ENCODE measurements at places on chromosomes 2 and 18.

DNA sequence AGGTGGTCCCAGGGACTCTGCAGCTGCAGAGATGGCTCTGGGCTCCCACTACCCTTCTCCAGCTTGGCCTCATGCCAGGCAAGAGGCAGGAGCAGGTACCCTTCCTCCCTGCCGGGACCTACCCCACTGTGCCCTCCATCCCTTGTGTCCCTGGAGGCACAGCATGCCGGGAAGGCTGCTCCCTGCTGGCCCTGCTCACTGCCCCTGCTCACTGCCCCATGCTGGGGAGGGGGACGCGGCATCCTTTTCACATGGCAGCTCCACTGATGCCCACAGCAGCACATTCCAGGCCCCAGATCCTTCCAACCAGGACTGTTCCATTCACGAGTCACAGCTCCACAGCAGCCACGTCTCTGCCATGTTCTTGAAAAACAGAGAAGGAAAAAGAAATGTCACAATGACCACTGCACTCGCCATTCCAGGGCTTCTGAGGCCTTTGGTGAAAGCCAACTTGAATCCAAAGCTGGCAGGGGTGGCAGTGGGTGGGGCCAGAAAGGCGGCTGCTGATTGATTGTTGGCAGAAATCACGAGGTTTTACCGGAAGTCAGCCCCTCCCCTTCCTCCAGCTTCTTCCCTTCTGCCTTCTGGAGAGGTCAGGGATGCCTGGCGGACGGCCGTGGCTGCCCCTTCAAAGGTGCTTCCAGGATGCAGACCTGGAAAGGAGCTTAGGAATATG, 268.0 kb downstream of the CYP26B1 start:
- no peak for DNase-seq

GRCh38 chr2:150644298-150645067, 157.0 kb upstream of the RND3 start:
- DNase-seq, result peak; percentile 18

DNA sequence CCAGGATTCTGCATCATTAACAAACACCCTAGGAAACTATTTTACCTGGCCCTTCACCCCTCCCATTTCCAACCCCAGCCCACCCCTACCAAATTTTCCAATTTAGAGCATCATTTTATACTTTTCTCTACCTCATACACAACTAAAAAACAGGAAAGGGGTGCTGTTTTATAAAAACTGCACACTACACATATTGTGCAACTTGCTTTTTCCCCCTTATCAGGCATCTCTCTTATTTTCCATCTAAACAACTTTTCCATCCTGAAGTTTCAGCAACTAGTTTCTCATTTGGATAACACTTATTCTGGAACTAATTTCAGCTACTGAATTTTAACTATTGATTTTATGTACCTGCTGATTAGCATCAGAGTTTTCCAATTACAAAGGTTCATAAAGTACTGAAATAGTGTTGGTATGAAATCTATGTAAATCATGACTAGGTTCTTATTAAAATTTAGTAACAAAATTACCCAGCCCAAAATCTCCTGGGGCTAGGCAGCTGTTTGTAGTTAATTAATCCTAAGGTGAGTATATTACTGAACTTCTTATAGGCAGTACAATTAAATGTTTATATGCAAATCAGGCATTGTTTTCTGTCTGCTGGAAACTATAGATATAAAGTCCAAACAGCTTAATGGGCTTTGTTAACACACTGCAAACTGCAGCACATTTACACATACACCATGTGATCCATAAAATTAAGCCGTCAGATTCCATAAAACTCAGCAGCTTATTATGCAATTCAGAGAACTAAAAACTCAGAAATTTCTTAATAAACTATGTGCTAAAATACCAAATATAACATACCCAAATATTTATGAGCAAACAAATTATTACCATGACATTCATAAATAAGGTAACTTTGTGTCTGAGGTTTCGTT, 7.9 kb downstream of the SF3B1 start:
- no peak for DNase-seq

GRCh38 chr2:240200230-240201051, 60.0 kb upstream of the OTOS start:
- DNase-seq, result no peak

- DNase-seq, result no peak
Observed at GRCh38 chr18:8450013-8450412, 159.2 kb upstream of the RAB12 start.

GRCh38 chr2:110940376-110940910, 180.3 kb upstream of the BCL2L11 start:
- no peak for DNase-seq

DNA sequence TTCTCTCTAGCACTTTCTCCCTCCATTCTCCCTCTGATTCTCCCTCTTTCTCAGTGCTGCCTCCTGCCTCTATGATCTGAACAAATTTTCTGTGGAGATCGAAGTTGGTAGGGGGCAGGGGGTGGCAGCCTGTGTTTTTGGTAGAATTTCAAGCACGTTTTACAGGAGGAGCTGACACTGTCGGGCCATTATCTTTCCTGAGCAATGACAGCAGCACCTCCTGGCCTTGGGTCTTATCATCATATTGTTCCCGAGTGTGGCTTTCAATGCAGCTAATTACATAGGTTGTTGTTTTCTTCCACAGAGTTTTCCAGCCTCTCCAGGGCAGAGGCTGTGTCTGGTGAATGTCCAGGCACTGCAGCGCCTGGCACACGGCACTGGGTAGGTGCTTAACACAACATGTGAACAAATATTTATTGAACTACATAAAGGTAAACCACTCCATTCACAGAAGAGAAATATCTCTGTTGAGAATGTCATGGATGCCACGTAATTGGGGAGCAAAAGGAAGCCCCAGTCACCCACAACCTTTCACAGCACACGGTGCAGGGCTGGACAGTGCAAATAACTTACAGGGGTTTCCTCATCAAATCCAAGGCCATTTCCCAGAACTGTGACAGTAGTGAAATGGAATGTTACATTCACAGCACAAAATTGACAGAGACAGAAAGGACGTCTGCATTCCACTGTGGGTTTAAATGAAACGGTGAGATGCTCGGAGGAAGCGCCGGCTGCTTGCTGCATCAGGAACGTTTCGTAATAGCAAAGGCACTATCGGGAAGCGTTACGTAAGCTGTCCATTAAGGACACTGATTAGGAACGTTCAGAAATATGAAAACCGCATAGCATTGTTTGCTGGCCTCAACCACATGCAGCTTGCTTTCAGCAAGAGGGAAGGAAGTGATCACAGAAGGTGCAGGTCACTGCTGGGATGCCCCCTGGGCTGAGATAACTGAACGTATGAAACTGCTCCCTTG, 6.5 kb upstream of the KCNG2 start:
- DNase-seq, result peak; percentile 75

GRCh38 chr2:211900000-211900399, 638.6 kb downstream of the ERBB4 start:
- DNase-seq, result no peak

DNA sequence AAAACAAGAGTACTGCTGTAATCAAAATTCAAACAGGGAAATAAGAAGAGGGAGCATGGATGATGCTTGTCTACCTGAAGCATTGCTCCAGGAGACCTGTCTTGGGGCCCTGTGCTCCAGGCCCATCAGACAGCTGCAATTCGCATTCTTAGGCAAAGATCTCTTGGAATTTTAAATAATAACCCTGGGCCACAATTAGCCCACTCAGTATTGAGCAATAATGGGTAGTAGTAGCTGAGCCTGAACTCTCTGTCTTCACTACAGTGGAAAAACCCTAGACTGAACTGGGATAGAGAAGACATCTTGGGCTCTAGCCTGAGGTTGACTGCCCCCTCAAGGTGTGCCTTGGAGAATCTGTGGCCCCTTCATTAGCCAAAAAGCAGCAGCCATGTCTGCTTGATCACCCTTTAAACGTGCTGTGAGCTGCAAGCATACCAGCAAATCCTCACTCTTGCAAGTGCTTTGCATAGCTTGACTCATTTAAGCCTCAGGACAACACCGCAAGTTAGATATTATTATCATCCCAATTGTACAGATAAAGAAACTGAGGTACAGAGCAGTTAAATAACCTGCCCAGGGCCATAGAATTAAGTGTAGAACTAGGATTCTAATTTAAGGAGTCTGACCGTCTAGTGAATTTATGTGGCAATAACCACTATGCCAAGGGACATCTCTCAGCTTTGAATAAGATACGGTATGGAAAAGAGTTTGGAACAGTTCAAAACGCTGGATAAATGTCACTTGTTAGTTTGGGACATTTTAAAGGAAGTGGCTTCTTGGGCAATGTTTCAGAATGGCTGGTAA, 69.0 kb downstream of the DDX1 start:
- no peak for DNase-seq

- no peak for DNase-seq
Observed at GRCh38 chr2:160570376-160570775, 76.8 kb upstream of the RBMS1 start.

DNA sequence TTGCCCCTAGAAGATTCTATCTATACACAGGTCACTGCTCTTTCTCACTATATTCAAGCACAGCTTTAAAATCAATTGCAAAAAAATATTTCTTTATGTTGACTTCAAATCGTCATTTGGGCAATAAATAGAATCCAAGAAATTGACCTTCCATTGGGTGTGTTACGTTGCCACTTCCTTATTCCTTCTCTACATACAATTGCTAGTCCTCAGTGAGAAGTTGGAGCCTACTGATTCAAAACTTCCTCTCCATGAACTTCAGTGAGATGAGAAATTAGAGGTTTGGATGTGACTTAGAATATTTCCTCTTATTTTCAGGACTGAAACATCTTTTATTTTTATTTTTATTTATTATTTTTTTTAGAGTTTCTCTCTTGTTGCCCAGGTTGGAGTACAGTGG, 40.3 kb downstream of the PMAIP1 start:
- no peak for DNase-seq

DNA sequence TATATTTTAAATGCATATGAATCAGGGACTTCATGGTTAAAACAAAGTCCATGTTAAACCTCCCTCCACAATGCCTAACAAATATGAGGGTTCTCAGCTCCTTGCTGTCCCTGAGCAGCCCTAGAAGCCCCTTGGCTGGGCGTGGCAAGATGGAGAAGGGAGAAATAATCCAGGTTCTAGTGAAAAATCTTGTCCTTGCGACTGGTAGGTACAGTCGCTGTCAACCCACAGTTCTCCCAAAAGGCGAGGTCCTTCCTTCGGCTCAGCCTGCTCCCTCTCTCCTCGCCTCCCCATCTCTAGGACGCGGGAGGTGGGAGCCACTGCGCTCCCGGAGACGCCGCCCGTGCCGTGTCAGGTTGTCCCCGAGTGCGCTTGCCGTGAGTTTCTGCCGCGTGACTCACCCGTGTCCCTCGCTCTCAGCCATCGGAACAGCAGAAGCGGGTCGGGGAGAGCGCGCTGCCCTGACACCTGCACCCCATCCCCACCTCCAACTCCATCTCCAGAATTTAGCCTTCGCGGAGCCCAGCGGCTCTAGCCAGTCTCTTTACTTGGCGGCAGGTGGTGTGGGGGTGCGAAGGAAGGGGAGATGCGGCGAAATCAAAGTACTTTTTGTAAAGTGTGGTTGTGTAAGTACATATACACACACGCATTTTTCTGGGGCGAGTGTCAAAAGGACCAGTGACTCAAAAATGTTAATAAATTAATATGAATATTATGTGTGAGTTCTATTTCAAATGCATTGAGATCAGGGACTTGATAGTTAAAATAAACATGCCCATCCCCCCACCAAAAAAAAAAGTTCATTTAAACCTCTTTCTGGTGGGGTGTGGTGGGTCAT, 65.1 kb upstream of the TMEM17 start:
- no peak for DNase-seq

DNA sequence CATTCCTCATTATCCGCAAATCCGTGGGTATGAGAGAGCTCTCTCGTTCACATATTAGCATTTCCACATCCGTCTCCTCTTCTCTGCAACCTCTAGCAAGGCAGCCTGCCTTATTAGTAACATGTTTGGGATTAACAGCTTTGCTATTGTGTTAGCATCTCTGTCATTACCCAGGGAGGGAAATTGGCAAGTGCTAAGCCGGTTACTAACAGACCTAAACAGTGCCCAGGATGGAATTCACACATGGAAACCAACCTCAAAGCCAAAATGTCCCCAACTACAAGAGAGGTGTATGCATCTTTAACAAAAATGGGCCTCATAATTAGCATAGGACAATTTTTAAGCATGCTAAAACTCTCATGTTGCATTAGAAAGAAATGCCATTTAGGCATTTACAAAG, 309.0 kb upstream of the MEIS1 start:
- DNase-seq, result no peak

GRCh38 chr2:237542001-237542704, 24.2 kb upstream of the PRLH start:
- no peak for DNase-seq

DNA sequence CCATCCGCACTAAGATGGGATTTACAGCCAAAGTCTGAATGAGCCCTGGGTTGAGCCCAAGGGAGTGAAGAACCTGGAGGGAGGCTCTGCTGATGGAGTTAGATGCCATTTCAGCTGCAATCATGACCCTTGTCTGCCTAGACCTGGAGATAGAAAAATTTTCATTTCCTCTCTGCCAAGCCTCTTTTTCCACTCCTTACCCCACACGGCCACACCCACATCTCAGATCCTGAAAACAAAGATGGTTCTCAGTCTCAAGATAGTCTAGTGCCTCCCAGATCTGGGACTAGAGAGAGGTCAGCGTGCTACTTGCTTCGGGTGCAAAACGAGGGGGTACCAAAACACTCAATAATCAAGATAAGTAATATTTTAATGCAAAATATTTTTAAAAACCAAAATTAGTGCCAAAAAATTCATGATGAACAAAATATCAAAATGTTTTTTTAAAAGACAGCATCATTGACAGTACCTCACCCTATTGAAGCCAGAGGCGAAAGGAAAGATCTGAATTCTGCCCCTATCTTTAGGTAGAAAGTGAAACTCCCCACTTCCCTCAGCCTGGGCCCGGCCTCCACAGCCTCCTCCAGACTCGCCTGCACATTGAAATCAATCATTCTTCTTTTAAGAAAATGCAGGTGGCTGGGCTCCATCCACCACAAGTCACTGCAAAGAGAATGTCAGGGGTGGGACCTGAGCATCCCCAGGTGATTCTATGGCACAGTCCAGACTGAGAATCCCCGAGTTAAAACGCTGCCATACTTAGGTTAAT, 57.8 kb upstream of the GPR45 start:
- DNase-seq, result no peak

DNA sequence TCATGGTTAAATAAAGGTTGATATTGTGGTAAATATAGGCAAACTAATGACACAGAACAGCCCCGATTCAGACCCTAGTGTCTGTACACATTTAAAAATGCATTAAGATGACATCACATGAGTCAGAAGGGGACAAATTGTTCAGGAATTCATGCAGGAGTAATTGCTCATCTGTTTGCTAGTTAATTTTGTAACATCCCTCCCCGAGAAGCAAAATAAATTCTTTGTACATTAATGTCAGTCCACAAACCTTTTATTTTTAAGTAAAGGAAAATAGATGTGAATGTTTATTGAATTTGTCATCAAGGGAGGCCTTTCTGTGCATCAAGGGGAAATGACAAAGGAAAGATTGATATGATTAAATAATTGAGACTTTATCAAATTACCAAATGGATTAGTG, 69.9 kb downstream of the SH3BP4 start:
- DNase-seq, result peak; percentile 47

GRCh38 chr18:23106575-23106974, 28.7 kb upstream of the CABLES1 start:
- DNase-seq, result peak; percentile 80

- no peak for DNase-seq
Observed at GRCh38 chr18:76495006-76495370, at the start of gene ZNF516. Gene ZNF516 (minus strand): TSS chr18:76495242. CDS start chr18:76443054, 52,188 bp downstream.

- DNase-seq, result no peak
Observed at GRCh38 chr2:27013738-27014137, 19.0 kb upstream of the TMEM214 start.

- DNase-seq, result no peak
Observed at GRCh38 chr2:101815154-101815553, 117.6 kb downstream of the MAP4K4 start.

Measured in HTR-8/SVneo (cell line).